ENCODE measurements at places on chromosomes 2 and 18. TPM values are rescaled to one million over a fixed set of nuclear protein-coding genes. Genes with fewer than 3 reads are reported as not detected.

DNA sequence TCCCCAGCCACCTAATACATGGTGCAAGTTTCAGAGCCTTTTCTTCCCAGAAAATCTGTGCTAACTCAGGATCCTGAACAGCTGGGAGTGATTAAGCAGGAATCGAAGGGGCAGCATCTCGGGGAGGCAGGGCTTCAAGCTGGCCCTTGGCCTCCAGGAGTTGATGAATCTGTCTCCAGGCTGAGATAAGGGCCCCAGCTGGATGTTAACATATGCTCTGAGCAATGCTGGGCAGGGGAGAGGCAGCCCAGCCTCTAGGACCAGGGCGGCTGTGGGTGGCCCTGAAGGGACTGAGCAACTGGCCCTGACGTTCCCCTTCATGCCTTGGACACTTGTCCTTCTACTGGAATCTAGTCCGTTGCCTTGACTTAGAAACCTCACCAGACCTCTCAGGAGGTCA is 84.1 kb upstream of the EPC2 start:
- DNase-seq = no peak

Gene RFX8
- not detected for total RNA-seq

DNA sequence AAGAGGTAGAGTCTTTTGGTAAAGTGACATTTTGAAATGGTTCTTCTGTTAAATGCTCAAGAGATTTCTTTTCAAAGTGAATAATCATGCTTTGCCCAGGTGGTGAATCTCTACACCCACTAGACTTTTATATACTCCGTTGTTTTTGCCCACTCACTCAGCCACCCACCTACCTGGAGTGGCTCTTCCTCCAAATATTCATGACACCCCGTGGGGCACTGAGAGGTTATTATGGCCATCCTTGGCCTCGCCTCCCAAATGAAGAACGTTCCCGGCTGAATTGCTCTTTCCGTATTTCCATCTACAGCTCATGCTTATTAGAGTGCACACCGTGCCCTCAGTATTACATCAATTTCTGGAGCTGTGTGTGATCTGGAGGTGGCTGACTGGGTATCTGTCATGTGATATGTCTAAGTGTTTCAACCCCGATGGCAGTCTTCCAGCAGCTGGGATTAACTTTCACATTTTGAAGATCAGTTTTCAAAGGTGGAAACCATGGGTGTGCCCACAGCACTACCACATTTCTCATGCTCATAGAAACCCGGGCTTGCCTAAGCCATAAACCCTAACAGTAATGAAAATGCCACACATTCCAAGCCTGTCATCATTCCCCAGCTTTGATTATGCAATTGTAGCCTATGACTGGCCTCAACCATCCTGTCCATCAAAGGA is 406.6 kb upstream of the MMADHC start:
- no peak for DNase-seq

GRCh38 chr2:85579266-85579935 is 2.0 kb downstream of the VAMP8 start:
- DNase-seq = no peak

Gene CD207
- total RNA-seq = not detected

Gene IL36G
- not detected for total RNA-seq

- no peak for DNase-seq
These were observed 2.4 kb downstream of the POU3F3 start for GRCh38 chr2:104856086-104856972.

DNA sequence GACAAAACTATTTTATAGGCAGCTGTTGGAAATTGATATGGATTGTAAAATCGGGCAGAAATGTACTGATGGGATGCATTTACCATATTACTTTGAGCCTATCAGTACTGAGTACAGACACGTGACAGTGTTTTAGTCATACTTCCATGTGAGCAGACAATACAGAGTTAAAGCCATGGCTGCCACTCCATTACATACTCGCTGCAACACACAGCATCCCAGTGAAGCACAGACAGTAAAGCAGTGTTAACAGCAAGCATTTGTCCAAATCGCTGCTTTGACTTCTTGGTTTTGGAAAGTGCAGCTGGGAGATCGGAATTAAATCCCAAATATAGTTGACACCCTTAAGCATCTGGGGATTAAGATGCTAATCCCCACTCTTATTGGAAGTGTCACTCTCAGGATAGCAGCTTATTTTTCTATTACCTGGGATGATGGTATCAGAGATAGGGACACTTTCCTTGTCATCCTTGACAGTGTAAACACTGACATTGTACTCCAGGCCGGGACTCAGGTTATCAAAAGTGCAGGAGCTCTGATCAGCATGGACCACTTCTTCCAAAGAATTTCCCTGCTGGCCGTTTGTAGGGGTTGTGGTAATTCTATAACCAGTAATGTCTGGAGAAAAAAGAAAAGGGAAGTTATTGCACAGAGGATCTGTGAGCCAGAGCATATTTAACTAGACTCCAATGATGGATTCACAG is 41.6 kb downstream of the FN1 start:
- no peak for DNase-seq

DNA sequence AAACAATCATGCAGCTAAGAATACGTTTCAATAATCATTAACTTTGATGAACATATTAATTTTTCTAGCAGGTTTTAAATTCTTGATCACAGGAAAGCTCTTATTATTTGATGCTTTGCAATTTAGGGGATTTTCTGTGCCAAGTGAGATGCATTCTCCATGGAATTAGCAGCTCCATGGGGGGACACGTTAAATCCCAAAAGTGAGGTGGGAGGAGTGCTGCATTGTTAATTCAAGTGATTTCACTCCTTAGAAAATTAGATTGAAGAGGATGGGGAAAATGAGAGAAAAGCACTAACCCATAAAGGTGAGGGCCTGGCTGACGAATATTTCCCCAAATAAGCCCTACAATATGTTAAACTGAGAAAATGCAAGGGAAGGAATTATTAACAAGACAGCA is 69.2 kb downstream of the ACVR1C start:
- no peak for DNase-seq
